ENCODE measurements at places on chromosomes 2 and 18.

GRCh38 chr2:30678410-30679137, 128.7 kb downstream of the CAPN13 start:
- no peak for DNase-seq

- peak; percentile 21 for DNase-seq
These were observed 49.7 kb downstream of the LIMS1 start for GRCh38 chr2:108583903-108584520.

GRCh38 chr2:85865539-85866164, 23.1 kb downstream of the ST3GAL5 start:
- no peak for DNase-seq

DNA sequence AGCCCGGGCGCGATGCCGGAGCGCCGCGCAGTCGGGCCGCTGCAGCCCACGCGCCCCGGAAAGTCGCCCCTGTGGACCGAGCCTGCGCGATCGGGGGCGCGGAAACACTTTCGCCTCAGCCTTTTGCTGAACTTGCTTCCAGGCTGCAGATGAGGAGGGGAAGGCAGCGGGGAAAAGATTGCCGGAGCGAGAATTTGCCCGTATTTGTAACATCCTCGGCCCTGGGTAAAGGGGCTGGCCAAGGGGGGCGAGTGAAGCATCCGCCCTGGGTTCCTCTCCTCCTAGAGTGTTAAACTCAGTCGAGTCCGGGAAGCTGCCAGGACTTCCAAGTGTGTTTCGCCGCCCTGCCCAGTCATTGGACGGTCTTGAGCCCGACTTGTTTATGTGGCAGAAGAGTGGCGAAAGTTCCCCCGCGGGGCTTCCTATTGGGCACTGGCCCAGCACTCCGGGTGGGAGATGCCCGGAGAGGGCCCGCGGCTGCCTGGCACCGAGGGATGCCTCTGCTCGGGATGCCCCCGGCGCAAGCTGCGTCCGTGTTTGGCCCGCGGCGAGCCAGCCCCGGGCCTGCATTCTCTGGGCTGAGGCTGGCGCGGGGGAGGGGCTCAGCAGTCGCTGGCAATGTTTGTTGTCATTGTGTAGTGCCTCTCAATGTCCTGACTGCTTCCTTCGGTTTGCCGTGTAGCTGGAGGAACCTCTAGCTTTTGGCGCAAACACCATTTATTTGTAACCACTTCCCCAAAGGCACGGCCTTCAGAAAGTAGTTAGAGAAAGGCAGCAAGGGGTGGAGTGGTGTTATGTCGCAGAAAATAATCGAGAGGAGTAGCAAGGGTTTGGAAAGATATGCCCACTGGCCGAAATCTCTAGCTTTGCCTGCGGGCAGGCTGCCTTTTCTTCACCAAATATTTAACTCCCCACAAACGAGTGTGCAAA, 1.1 kb downstream of the CYBRD1 start:
- DNase-seq = peak; percentile 74

DNA sequence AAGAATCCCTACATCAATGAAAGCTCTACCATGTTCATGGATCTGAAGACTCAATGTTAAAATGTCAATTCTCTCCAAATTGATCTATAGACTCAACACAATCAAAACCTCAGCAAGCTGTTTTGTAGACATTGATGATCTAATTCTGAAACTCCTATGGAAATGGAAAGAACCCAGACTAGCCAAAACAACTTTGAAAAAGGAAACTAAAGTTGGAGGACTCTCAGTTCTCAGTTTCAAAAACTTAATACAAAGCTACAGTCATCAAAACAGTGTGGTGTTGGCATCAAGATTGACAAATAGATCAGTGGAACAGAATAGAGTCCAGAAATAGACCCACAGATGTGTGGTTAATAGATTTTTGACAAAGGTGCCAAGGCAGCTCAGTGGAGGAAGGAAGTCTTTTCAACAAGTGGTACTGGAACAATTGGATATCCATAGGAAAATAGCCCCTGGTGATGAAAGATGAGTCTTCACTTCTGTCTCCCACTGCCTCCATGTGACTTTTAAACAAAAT, 30.4 kb downstream of the LBH start:
- no peak for DNase-seq

- no peak for DNase-seq
These were observed 152.1 kb downstream of the NEDD4L start for GRCh38 chr18:58196164-58196563.

DNA sequence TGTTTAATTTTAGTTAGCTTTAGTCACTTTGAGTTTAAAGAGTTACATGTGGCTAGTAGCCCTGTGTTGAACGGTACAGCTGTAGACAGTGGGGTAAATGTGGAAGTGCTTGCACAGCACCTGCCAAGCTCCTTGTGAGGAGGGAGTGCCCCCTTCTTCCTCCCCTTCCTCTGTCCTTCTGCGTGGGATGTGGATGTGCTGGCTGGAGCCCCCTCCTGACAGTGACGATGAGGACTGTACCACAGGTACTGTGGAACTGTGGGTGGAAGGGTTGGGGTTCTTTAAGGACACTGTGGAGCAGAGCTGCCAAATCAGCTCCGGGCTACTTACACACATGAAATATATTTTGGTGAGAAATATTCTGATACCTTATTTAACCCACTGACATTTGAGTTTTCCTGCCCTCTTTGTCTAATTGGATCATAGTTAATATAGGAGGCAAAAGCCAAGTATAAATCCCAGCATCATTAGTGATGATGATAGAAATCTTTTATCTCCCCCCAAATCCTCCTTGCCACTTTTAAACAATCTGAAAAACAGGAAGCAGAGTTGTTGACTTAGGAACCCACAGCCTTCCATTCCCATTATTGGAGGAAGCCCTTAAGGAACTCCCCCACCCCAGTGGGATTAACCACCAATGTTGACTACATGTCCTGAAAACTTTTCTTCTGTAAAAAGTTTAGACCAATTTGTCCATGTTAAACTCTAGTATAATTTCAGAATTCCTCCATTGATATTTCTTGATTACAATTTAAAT, 181.3 kb downstream of the PTPRM start:
- no peak for DNase-seq

DNA sequence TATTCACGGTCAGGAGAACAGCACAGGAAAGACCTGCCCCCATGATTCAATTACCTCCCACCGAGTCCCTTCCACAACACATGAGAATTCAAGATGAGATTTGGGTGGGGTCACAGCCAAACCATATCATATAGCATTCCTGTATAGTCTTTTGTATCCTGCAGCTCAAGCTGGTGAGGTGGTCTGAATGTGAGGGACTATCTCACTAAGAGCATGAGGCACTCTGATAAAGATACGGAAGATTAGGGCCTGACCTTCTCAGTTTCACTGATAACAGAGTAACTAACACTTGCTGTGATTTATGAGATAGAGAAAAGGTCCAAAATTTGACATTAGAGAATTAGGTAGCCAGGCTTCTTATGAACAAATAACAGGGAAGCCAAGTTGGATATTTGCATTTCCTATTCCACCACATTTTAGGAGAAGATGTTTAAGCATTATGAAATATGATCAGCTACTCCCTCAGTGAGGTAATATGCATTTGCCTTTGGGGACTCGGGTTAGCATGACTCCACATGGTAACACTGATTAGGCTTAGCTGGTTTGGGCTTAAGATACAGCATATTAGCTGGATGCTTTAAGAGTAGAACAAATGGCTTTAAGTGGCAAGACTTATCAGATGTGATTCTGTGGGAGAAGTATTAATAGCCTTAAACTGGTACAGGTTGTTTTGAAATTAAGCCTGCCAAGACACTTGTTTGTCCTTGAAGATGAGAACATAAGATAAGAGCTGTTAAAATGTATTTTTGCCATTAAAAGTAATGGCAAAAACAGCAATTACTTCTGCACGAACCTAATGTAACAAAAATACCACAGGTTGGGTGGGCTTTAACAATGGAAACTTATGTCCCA, 106.9 kb upstream of the MSTN start:
- DNase-seq = no peak

DNA sequence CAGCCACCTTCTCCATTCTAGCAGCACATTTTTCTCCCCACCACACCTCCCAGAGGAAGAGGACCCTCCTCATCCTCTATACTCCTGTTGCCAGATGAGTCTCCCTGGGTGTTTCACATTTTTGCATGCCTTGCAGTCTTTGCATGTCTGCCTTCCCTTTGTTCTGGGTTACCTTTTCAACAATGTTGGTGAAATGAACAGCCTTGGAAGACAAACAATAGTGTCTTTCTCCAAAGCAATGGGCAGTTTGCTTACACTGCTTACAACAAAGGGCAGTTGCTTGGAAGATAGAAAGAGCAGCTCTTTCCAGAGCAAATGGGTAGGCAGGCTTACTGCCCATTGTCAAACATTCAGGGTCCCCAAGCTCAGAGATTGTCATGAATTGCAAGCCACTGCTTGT, 14.5 kb upstream of the SEH1L start:
- no peak for DNase-seq

DNA sequence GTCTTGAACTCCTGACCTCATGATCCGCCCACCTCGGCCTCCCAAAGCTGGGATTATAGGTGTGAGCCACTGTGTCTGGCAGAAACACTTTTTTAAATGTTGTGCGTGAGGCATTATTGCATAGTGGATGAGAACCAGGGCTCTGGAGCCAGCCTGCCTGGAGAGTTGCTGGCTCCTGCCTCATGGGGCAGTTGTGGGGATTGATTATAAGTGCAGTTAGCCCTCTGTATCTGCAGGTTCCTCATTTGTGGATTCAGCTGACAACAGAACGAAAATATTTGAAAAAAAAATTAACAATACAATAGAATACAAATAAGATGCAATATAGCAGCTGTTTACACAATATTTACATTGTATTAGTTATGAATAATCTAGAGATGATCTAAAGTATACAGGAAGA, 129.4 kb upstream of the EML6 start:
- DNase-seq = no peak

GRCh38 chr18:12088096-12088495, 5.5 kb upstream of the ANKRD62 start:
- DNase-seq = no peak

DNA sequence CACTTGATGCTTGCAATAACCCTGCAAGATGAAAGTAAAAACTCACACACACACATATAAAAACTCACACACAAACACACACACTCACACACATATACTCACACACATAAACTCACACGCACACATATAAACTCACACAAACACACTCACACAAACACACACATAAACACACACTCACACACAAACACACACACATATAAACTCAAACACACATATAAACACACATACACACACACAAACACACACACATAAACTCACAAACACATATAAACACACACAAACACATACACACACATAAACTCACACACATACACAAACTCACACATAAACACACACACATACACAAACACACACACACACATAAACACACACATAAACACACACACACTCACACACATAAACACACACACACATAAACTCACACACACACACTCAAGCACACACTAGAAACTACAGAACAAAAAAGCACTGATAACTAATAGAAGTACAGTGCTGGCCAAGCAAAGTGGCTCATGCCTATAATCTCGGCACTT, 117.7 kb upstream of the TEKT4 start:
- DNase-seq = no peak

DNA sequence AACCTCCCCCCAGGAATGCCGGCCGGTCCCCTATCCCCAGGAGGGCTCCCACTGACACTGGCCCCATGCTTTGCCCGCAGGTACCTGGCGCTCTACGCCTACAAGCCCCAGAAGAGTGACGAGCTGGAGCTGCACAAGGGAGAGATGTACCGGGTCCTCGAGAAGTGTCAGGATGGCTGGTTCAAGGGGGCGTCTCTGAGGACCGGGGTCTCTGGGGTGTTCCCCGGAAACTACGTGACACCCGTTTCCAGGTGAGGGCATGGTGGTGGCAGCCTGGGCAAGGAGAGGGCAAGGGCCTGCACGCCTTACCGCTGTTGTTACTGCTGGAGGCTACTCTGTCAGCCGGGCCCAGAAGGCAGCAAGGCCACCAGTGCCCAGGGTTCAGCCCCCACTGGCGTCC, 181.3 kb downstream of the SEPTIN10 start:
- no peak for DNase-seq

DNA sequence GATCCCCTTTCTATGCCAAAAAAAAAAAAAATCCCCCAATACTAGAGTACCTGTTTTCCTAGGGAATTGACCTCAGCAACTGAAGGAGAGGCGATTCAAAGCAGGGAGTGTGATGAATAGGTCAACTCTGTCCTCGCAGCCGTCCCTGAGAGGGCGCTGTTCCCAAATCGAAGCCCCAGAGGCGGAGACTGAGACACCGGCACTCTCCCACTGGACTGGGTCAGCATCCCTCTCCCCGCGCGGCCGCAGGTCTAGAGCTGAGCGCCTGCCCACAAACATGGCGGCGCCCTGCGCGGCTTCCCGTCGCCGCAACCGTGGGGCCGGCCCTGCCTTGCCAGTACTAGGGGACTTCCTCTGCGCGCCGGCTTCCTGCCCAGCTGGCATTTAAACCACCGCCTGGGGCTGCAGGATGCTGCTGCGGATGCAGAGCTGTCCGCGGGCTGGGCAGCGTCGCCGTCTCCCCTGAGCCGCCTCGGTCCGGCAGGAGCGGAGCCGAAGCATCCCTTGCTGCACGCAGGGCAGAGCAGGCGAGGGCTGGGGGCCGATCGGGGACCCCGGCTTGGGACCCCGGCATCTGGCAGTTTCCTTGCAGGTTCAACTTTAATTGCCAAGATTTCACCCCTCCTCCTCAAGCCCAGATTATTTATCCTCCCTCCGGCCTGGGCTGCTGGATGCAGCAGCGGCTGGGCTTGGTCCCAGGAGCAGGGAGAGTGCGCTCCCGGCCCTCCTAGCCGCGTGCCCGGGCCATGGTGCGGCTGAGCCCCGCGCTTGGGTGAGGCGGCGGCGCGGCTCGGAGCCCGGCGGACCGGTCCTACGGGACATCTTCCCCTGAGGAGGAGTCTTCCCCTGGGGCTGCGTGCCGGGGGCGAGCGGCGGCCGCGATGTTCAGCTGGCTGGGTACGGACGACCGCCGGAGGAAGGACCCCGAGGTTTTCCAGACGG, at the start of gene EHD3:
EHD3 (plus strand) TSS at position 412 of the 942 bp plus-strand sequence; CDS start at position 882, 470 bp downstream.
- peak; percentile 92 for DNase-seq

DNA sequence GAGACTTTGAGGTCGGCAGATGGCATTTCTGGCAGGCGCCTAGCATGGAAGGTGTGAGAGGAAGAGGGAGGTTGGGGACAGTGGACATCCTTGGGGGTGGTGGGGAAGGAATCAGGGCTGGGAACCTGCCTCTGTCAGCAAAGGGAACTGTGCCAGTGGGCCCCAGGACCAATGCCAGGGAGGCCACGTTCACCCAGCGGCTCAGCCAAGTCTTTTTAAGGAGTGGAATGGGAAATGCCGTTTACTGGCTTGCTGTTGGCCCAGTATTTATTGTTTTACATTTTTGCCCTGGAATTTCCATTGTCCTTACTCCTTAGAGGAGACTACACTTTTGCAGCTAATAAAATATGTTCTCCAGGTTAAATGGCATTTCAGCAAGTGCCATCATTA, 135.2 kb downstream of the MCFD2 start:
- DNase-seq = no peak

DNA sequence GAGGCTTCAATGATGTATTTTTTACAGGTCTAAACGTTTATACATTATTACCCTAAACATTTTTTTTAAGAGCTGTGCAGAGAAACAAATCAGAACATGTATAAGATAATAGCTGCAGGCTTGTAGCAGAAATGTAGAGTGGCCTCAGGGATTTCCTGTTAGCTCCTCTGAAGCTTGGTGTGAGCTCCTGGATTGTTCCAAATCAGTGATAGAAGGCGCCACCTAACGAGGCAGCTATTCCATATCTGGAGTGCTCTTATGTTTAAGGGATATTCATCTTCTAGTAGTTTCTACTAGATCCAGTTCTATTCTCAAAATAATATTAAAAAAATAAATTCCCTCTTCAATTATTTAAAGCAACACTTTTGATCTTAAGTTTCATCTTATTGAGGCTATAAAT, 93.1 kb downstream of the LRP1B start:
- DNase-seq = no peak

GRCh38 chr18:63970809-63971205, 926 bp downstream of the SERPINB8 start:
- DNase-seq = peak; percentile 63

Measured in dorsolateral prefrontal cortex (tissue), 122 donors.